Femur (tissue), 1 donor: ENCODE measurements at places on chromosomes 16 and 17.
A peak's percentile ranks its signal among the peaks of the same experiment; 100 is the strongest.

DNA sequence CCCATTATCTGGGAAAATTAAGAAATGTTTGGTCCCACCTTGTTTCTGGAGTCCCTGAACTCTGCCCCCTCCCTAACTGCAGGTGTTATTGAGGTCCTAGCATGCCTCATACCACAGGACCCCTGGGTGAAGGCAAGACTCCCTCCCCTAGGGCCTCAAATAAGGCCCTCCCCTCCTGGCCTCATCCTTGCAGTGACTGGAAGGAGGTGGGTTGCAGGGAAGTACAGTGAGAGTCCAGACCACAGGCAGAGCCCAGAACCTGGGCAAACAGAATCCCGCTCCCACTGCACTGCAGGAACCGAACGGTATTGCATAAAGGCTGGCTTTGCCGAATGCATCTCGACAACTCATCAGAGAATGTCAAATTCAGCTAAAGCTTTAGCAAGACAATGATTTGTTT is 126.6 kb downstream of the ASIC2 start:
- no peak for DNase-seq

- DNase-seq, result no peak
These were observed 199.8 kb downstream of the CYB561 start for GRCh38 chr17:63246344-63246743.

DNA sequence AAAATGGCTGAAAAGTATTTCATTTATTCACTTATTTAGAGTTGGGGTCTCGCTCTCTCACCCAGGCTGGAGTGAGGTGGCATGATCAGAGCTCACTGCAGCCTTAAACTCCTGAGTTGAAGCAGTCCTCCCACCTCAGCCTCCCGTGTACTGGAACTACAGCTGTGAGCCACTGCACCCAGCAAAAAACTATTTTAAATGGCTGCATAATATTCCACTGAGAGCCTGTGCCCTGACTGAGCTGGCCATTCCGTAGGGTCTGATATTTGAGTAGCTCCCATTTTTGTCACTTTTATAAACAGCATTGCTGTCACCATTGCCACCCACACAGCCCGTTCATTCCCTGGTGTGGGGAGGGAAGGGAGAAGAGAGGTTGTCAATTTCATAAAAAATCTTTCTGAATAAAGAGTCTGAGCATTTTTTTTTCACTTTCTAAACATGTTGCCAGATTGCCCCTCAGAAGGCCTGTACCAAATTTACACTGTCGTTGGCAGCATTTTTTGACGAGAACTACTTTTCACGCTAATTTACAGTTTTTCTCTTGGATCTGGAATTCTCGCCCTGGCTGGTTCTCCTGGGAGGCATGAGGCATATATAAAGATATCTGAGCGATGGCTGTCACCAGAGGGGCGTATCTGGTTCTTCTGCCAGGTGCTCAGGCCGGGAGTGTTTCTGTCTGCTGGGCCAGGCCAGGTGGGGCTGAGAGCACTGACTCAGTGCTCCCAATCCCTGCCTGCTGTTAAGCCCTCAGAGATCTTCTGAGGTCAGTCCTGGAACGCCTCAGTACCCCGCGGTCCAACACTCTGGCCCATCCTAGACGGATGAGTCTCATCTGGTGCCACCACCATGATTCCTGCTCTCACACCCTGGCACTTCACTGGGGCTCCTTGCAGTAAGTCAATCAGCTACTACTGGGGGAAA is 7.2 kb upstream of the KIFC3 start:
- no peak for DNase-seq

DNA sequence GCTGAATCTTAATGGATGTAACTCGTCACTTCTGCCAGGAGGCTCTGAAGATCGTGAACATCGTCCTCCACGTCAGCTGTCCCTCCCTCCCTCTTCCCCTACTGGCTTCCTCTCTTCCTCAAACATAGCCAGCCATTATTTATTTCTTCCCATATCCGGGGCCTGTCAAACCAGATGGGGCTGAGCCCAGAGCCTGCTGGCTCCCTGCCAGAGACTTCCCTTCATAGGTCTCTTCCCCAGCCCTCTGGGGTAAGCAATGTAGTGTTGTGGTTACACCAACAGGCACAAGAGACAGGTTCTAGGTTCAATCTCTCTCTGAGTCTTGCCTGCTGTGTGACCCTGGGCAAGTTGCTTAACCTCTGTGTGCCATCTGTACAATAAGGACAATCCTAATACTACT is 40.1 kb upstream of the ZFP90 start:
- DNase-seq, result peak; percentile 53

DNA sequence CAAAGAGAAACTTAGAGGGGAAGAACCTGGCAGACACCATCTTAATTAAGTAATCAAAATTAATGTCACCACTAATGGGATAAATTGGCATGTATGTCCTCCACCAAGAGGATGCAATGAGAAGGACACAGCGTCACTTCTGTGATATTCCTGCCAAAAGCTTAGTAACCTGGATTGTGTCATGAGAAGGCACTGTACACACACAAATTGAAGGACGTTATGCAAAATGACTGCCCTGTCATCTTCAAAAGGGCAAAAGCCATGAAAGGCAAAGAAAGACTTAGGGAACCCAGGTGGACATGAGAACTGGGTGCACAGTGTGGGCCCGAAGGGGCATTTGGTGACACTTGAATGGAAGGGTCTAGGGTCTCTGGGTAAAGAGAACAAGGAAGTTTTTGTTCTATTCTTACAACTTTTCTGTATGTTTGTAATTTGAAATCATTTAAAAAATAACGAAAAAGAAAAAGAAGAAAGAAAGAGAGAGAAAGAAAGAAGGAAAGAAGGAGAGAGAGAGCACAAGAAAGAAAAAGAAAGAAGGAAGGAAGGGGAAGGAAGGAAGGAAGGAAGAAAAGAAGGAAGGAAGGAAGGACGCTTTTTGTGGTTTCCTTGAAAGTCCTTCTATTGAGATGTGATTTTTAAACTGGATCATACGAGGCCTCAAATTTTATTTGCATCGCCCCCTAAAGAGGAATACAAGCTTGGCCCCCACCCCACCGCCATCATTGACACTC is 4.0 kb upstream of the APOH start:
- DNase-seq, result no peak
